Stimulated activated CD4-positive, alpha-beta T cell treated with anti-CD3 and anti-CD28 coated beads, TNF-alpha, amount 100 ng/mL, for 4 hours (primary cell): ENCODE measurements at places on chromosomes 12 and 14.

DNA sequence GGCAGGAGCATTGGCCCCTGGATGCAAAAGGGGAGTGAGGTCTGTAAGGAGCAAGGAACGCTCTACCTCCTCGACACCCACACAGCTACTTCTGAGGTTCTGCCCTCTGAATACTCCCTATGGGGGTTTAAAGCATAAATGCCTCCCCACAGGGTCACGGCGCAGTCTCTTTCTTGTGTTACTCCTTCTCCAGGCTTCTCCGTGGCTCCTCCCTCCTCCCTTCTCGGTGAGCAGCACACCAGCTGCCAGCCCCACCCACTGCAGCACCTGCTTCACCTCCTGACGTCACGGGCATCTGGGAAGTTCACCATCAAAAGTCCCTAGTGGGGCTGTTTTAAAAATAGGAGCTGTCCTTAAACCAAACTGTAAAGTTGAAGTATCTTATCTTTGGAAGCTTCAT, 67.3 kb downstream of the SPTB start:
- peak; percentile 13 for DNase-seq

DNA sequence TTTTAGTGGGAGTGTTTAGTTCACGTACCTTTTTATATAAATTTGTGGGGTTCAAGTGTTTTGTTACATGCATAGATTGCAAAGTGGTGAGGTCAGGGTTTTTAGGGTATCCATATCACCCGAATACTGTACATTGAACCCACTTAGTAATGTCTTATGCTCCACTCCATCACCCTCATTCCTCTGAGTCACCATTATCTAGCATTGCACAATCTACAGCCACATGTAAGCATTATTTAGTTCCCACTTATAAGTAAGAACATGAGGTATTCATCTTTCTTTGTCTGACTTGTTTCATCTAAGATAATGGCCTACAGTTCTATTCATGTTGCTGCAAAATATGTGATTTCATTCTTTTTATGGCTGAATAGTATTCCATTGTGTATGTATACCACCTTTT, 583.7 kb upstream of the LRFN5 start:
- no peak for DNase-seq

DNA sequence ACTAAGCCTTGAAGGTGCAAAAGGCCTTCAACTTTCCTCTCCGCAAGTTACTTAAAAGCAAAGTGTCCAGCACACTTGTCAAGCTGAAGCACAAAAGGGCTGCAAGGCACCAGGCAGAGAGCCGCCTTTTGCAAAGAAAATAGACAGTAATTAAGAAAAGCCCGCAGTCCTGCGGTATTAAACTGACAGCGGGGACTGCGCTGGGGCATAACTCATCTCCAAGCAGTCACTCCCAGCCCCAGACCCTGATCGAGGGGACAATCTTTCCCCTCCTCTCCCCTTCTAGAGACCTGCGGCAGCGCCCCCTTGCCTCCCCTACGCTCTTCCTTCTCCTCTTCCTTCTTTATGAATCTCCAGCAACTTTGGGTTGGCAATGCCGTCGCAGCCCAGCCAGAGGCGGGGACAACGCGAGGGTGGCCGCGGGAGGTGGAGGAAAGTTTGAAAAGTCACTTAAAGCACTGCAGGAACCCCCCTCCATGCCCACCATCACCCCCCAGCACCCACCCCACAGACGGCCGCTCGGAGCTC, 200.9 kb upstream of the CAND1 start:
- peak; percentile 23 for DNase-seq

DNA sequence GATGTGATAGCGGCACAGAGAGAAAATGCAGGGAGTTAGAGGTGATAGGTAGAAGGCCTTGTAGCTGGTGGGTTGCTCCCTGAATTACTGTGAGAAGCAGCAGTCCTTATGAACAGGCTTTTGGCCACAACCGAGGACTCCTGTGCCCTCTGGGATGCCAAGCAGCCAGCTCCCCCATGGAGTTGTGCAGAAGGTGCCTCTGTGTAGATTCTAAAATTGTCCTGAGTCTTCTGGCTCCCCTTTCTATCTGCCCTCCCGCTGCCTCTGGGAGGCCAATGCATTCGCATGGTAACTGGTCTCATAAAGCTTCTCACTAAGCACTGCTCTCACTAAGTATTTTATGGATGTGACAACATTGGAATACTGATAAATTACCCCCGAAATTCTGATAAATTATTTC, 16.1 kb upstream of the SUSD6 start:
- DNase-seq = no peak

DNA sequence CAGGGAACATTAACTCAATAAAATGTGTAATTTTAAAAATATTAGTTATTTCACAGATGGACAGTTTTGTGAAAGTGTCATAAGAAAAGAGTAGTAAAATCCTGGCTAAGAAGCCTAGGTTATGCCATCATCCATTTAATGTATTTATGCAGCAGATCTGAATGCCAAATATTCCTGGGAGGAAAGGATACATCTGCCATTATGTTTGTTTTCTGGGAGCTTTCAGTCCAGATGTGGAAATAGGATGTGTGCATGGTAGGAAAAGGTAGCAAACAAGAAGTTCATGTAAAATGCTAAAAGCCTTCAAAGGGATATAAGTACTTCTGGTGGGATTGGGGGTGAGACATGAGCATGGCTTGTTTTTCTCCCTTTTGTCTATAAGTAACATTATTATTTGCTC, 27.0 kb upstream of the CLEC14A start:
- DNase-seq = no peak

DNA sequence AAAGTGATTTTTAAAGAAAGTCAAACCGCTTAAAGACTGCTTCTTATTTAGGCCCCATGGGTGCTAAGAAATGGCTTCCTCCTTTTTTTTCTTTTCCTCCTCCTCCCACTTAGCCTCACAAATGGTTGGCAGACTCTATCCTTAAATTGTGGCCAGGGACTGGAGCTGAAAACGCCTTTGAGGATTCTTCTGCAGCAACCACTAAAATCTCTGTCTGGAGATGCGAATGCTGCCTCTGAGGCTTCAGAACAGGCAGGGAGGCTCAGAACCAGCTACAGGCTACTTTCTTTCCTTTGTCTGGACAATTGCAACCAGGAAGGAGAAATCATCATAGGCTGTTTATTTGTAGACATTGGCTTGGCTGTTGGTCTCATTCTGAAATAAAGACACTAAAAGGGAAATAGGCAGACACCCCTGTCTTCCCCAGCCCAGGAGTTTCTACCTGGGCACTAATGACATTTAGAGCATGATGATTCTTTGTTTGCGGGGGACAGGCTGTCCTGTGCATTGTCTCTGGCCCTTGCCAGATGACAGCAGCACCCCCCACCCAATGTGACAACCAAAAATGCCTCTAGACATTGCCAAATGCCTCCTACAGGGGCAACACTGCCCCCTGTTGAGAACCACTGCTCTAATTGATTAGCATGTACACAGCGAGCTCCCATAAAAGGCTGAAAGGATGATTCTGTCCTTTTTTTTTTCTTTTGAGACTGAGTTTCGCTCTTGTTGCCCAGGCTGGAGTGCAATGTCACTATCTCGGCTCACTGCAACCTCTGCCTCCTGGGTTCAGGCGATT, 50.3 kb downstream of the MAP1LC3B2 start:
- no peak for DNase-seq

- DNase-seq = no peak
Measured at GRCh38 chr12:67918441-67918840, 70.8 kb upstream of the IFNG-AS1 start.

- DNase-seq = no peak
Measured at GRCh38 chr12:123227581-123228258, 5.2 kb downstream of the MPHOSPH9 start.

DNA sequence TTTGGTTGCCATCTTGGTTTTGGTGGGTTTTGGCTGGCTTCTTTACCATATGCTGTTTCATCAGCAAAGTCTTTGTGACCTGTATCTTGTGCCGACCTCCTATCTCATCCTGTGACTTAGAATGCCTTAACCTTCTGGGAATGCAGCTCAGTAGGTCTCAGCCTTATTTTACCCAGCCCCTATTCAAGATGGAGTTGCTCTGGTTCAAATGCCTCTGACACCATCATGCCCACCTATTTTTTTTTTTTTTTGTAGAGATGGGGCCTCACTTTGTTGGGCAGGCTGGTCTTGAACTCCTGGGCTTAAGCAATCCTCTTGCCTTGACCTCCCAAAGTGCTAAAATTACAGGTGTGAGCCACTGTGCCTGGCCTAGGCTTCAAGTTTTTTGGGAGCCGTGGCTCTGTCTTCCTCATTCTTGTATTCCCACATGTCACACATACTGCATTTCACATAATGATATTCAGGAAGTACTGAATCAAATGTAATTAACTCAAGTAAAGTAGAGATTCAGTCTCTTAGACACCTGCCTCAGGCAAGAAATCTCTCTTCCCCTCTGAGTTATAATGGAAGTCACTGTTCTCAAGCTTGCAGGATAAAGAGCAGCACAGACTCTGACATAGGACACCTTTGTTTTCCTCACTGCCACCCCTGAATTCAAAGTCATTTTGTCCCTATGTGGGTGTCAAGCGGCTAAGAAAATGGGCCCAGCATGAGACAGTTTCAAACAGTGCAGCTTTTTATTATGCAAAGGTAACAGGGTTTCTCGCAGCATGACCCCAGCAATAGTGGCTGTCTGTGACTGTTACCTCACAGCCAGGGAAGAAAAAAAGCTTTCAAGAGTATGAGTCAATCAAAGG, 159.0 kb downstream of the PTPN11 start:
- no peak for DNase-seq

DNA sequence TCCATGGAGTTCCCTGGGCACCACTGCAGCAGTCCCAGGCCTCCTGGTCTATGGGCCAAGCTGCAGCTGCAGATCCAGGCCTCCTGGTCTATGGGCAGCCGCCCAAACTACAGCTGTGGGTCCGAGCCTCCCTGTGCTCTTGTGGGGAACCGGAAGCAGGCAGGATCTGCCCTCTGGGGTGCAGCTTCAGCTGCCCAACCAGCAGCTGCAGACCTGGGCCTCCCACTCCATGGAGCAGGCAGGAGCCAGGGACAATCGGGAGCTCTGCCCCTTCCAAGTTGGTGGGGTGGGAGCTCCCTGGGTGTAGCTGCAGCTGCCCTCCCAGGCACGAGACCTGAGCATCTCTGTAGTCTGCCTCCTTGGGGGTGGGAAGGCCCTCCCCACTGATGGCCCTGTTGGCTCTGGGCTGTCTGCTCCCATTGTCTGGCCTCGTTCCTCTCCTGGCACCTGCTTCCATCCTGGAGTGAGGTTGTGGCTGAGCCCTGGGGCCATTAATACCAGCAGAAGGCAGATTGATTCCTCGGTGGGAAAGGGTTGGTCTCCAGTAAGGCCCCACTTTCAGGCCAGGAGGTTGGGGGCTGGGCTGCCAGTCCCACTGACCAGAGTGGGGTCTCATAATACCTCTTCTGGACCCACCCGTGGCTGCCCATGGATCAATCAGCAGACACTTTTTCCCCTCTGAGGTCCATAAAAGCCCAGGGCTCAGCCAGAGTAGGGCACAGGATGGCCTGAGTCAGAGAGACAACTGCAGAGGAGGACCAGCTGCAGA, 142.1 kb downstream of the GPR65 start:
- no peak for DNase-seq

GRCh38 chr14:24171422-24172260, at the start of gene REC8:
REC8 (plus strand) TSS chr14:24172080; CDS start chr14:24172553, 473 bp downstream.
- DNase-seq = peak; percentile 34

DNA sequence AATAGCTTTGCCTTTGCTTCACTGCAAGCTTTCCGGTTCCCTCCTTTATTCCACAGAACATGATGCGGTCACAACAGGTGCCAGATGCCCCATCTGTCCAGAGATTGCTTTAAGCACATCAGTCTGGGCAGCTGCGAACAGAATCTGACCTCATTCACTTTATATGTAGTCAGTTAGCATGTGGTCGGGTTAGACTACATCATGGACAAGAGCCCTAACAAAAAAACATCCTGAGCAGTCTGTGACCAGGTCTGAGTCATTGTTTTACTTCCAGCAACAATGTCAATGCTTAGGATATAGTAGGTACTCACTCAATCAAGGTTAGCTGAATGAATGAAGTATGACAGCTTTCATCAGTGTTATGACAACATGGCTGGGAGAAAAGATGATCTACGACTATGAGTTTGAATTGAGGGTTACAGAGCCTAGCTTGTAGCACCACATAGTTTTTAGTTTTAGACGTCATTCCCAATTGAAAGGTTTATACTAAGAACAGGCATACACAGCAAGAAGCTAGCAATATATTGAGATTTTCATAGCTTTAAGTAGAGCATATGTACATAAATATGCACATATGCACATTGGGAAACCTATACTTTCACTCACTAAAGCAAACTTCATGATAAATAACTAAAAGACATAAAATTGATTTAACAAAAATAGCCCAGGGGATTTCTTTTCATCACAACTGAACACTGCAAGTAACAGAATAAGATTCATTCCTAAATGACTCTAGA, 64.2 kb upstream of the TMCC3 start:
- DNase-seq = no peak

DNA sequence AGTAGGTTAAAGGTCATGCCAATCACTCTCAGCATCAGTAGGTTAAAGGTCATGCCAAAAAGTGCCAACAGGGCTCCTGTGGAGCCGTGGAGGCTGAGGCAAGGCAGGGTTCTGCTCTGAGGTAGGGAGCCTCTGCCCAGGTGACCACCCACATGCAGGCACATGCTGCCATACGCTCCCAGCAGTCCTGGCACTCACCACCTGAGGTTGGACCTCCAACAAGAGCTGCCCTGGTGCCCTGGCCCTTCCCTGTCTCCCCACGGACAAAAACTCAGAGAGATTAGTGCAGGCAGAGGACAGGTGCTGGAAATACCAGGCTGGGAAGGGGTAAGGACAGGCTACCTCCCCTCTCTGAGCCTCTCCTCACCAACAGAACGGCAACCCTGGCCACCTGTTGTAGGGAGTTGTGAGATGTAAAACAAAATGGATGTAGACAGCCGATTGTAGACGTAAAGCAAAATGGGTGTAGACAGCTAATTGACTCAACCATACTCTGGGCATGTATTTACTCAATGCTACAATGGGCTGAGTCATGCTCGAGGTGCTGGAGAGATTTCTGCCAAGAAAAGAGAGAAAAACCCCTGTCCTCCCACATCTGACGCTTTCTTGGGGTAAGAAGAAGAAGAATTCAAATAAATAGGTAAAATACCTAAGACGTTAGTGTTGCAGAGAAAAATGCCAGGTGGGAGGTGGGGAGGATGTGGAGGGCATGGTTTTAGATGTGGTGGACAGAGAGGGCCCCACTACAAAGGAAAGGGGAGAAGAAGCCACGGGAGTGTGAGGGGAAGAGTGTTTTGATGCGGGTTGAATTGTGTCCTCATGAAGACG, 32.4 kb downstream of the LTBP2 start:
- DNase-seq = no peak

DNA sequence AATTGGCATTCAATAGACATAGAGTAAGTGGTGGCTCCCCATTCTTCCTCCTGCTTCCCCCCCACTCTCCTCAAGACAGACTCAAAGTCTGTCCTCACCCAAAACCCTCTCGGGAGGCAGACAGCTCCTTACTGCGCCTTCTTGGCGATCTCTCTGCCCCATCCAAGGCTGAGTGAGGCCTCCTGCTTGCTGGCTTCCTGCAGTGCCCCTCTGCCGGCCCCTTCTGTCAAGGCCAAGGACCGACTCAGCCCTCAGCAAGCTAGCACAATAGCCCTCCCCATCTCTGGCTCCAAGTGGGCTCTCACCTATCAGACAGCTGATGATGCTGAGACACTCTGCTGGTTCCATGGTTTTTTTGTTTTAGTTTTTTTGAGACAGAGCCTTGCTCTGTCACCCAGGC, 62.5 kb upstream of the DLK1 start:
- no peak for DNase-seq

- no peak for DNase-seq
Measured at GRCh38 chr12:51534216-51535074, 56.6 kb upstream of the SCN8A start.
